Activated T-cell treated with anti-CD3 and anti-CD28 coated beads, Interleukin-2, amount 50 U/mL, for 24 hours (primary cell): ENCODE measurements at places on chromosomes 12 and 14.
A peak's percentile ranks its signal among the peaks of the same experiment; 100 is the strongest.

DNA sequence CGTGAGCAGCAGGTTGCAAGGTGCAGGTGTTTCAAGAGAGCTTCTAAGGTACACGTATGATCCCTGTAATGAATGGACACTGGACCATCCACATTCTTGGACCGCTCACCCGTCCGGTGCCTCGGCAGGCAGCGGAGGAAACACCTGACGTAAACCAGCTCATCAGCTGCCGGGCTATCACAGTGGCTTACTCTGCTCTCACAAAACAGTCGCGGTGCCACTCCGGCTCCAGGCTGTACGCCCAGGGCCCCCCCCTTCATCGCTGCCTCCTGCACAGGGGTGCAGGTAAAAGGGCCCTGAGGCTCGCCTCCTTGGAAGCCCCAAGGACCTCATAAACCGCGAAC is 436 bp downstream of the VPS33A start:
- no peak for DNase-seq

- DNase-seq: peak; percentile 63
Observed at GRCh38 chr14:77498120-77498979, at the start of gene ISM2. TSS of gene ISM2 (minus strand) at chr14:77498816. CDS start at chr14:77498793, 23 bp downstream.

DNA sequence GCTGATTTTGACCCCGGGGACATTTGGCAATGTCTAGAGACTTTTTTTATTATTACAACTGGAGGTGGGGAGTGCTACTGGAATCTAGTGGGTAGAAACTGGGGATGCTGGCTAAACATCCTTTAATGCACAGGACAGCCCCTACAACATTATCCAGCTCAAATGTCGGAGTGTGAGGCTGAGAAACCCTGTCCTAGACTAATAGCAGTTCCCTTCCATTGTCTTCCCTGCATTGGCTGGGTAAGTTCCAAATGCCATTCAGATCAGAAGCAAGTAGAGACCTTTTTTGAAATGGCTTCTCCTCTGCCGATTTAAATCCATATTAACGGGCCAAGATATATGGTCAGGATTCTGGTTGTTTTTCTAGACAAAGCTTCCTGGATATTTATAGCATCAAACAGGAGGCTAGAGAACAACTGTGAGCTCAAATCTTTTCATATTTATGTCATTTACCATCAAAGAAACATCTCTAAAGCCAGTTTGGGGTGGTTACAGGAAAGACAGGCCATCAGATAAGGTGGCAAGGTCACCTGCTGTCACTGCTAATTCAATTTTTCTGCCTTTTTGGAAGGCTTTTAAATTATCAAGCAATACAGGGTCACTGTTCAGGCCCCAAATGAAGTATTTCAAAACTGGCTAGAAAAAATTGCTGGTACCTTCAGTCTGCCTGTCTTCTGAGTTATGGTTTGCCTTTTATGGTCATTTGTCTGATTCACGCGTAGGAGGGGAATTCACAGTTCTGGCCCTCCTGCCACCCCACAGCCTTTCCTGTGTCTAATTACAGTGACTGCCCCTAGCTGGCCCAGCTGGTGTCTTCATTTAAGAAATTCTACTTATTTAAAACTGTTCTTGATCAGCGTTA is 20.1 kb upstream of the AKAP5 start:
- no peak for DNase-seq

DNA sequence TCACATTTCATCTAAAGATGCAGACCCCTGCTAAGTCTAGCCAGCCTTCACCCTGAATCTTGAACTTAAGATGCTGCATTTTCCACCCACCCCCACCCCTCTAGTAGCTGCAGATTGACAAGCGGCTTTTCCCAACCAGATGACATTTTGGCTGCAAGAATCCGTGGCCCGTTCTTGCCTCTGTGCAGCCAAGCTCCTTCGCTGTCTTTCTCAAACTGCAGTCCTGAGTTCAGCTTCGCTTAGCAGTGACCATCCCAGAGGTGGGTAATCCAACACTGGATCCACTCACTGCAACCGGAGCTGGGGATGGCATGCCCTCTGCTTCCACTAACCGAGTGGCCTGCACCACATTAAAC is 765 bp upstream of the NFYB start:
- peak; percentile 38 for DNase-seq

- DNase-seq: no peak
Observed at GRCh38 chr14:61891170-61891569, 128.9 kb downstream of the SNAPC1 start.

DNA sequence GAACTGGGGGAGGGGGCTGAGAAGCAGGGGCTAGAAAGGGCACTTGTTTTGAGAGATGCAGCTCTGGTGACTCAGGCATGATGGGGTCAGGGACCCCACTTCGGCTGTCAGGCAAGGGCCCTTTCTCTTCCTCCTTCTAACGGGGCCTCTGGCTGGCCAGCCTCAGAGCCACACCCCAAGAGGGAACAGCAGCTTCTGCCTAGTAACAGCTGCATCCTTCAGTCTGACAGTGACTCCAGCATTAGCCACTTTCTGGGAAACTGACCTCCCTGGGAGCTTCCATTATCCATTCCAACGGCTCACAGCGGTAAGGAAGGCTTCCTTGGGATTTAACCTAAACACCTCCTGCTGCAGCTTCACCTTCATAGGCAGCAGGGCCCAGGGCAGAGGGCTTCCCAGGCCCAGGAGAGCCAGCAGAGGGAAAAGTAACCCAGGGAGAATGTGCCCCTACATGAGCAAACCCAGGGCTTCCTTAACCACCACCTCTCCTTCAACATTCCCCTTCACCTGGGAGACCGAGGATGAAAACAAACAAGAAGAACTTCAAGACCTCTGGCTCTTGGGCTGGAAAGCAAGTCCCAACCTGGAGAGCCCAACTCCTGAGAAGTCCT is 2.7 kb downstream of the NCKAP5L start:
- no peak for DNase-seq

DNA sequence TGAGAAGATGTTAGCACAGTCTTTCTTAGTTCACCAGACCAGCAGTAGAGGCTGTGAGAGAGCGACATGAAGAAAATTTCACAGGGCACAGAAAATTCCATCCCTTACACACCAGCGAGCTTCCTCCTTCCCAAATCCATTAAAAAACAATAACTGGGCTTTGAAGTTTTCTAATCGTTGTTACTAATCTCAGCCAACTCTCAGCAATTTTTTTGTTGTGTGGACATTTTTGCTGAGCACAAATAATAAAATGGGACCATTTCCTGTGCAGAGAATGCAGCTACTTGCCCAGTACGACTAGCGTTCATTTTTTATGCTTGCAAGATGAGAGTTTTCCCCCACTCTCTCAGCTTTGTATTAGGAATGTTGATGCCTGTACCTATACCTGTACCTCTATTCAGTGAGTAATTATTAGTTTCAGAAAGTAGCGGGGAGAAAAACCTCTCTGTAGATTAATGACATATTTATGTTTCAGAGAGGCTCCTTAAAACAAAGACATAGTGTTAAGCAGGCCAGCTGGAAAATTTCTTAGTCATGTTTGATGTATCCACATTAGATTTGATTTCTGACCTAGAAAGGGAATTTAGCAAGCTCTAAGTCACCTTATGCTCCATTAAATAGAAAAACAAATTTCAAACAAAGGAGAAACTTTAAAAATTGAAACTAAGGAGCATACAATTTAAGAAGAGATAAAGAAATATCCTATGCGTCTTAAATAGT is 146.5 kb downstream of the SRGAP1 start:
- DNase-seq: no peak

DNA sequence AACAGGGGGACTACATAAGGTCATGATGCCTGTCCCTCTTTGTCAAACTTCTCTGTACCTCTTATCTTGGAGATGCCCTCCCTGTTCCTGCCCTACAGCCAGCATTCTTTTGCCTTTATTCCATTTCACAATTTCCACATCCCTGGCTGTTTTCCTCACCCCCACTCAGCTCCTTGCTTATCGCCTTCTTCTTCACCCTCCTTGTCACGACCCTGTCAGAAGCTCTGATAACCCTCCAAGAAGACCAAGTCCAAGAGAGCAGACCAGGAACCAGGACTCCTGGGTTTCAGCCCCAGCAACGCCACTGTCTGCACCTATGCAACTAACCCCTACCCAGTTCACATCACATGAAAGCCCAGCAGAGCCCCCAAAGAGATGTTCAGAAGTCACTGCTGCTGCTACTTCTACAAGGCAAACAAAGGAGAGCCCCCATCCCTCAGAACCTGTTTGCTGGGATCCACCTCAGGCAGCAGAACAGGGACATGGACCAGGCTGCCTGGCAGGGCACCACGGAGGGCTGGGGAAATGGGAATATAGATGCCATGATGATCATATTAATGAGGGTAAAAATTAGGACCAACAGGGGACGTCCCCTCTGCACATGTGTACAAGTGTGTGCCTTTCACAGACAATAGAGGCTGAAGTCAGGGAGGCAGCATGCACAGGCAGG is 92.8 kb downstream of the SINHCAF start:
- no peak for DNase-seq

GRCh38 chr12:100114574-100114973 is 28.1 kb downstream of the BLTP3B start:
- no peak for DNase-seq

DNA sequence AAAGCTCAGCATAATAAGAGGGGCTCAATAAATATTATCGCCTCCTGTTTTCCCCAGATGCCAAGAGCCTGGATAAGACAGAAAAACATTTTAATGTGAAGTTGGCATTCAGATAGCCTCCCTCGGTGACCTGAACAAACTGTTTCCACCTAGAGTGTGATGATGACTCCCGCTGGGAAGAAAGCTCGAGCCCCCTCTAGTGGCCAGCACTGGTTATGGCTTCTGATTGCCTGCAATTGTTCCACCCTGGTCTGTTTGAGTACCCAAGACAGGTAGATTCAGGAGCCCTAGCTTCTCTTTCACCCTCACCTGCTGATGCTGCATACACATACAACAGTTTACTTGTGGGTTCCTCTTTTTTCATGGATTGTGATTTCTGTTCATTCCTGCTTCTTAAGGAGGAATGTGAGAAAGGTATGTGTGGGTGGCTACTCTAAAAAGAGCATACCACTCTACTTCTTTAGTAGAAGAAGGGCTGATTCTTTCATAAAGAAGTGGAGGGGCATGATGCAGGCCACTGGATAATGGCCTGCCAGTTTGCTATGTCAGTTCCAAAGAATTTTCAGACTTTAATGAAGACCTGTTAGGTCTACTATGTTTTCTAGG is 6.4 kb downstream of the ERG28 start:
- DNase-seq: peak; percentile 88

GRCh38 chr14:95515080-95515489 is 1.4 kb downstream of the SYNE3 start:
- no peak for DNase-seq

DNA sequence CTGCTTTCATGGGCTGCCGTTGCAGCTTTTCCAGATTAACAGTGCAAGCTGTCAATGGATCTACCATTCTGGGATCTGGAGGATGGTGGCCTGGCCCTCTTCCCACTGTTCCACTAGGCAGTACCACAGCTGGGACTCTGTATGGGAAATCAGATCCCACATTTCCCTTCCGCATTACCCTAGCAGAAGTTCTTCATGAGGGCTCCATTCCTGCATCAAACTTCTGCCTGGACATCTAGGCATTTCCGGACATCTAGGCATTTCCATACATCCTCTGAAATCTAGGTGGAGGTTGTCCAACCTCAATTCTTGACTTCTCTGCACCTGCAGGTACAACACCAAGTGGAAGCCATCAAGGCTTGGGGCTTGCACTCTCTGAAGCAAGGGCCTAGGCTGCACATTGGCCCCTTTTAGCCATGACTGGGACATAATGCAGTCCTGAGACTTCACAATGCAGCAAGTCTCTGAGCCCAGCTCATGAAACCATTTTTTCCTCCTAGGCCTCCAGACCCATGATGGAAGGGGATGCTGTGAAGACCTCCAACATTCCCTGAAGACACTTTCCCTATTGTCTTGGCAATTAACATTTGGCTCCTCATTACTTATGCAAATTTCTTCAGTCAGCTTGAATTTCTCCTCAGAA is 863.3 kb downstream of the C12orf50 start:
- no peak for DNase-seq

- DNase-seq: no peak
Observed at GRCh38 chr14:101459551-101459900, 101.8 kb upstream of the DIO3 start.

GRCh38 chr12:21985155-21985554 is 43.9 kb upstream of the ABCC9 start:
- DNase-seq: no peak

DNA sequence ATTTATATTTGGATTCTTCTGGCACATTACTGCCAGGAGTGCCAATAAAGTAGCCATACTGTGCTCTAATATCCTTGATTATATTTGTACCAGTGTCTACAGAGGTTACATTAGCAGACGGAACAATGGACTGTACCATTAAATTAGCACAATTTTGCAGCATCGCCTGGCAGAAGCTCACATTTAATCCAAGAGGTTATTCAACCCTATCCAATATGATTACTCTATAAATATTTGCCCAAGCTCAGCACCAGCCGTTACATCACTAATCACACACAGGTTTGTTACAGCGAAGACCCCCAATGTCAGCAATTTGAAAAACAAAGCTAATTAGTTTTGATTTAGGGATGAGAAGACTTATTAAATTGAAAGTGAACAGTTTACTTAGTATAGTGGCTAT is 16.9 kb upstream of the MGST1 start:
- DNase-seq: no peak

DNA sequence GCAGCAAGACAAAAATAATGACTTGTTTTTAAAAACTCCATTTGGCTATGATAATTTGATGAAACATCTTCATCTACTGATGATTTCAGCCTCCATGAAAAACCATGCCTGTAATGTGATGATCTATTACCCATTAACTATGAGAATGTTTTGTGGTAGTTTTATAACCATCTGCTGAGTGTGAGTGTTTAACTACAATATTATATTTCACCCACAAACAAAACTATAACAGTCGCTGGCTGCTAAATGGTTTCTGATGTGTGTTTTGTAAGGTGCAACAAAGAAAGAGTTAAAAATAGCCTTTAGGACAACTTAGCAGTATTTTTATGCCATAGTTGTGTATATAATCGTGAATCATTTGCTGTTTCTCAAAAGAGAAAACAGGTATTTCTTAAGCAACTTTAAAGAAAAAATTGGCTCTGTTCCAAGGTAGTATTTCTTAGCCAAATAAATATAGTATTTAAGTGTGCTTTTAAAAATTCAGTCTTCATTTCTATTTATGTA is 4.9 kb downstream of the PTHLH start:
- no peak for DNase-seq
